ENCODE measurements at places on chromosomes 6 and 20.

- DNase-seq = no peak
Observed at GRCh38 chr6:44339301-44339700, 3.1 kb upstream of the SPATS1 start.

GRCh38 chr6:158825038-158825950 is 6.1 kb upstream of the EZR start:
- no peak for DNase-seq

DNA sequence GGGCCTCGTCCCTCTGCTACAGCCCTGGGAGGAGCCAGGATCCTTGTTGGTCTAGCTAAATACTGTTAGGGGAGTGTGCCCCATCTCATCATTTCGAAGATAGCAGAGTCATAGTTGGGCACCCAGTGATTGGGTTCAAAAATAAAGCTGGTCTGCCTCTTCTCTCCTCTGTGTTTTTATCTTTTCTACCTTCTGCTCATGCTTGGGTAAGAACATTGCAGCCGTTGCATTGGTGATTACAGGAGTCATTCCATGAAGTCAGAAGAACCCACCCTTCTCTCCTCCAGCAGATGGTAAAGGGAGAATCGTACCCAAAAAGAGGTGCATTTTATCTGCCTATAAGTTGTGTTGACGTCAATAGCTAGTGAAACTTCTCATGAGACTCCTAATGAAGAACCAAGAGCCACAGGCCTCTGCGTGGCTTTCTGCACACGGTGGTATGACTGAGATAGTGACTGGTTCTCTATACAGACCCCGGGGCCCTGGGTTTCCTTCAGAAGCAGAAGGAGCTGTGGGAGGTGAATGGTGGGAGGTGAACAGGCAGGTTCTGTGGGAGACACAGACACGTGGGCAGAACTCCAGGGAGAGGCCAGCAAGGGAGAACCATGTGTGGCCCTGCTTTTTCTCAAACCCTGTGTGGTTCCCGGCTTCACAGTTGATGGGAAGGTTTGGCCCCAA is 5.7 kb upstream of the FAM209A start:
- no peak for DNase-seq

DNA sequence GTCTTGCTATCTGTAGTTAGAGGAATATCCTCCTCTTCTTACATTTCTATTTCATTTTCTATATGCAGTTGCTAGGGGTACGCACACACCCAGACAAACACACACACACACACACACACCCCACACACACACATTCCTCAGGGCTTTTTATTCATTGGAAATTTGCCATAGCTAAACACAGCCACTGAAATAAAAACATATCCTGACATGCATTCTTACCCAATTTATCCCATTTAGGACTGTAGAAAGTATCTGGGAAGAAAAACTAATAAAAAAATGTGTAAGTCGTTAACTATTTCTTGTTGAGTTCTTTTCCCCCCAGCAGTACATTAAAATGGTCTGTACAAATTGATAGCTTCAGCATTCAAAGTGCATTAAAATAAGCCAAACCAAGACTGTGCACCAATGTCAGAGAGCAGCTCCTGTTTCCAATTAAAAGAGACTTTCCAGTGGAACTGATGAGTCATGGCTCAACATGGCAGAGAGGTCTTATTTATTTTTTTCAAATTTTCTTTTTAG is 357.9 kb upstream of the AGPAT4 start:
- DNase-seq = no peak

DNA sequence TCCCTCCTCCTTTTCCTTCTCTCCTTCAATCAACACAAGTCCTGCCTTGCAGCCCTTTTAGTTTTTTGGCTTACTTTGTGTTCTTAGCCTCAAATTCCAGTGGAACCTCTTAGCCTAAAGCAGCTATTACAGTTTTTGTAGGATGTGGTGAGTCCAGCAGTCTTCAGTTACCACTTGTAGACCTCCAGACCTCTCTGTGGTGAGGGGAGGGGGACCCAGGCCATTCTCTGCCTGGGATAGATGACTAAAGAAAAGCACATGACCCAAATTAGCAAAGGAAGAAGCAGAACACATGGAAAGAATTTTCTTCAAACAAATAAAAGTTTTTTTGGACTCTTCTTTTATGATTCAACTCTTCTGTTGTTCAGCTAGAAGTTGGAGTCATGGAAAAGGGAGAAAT is 246.5 kb downstream of the HAO1 start:
- no peak for DNase-seq

- peak; percentile 75 for DNase-seq
Observed at GRCh38 chr6:53746442-53747103, 48.2 kb upstream of the LRRC1 start.

DNA sequence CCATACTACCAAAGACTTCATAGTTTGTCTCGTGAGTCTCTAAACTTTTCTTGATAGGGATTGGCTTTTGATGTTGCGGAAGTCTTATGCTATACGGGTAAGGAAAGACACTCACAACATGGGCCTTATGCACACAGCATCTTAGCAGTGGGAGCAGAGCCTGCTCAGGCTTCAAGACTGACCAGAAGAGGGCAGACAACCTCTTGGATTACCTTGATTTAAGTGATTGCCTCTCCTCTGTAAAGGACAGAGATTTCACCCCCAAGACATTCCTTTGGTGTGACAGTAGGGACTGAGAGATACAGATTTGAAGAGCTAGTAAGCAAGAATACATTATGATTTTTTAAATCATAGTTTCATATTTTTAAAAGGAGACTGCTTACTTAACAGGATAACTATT is 71.0 kb upstream of the SAMD3 start:
- DNase-seq = peak; percentile 36

DNA sequence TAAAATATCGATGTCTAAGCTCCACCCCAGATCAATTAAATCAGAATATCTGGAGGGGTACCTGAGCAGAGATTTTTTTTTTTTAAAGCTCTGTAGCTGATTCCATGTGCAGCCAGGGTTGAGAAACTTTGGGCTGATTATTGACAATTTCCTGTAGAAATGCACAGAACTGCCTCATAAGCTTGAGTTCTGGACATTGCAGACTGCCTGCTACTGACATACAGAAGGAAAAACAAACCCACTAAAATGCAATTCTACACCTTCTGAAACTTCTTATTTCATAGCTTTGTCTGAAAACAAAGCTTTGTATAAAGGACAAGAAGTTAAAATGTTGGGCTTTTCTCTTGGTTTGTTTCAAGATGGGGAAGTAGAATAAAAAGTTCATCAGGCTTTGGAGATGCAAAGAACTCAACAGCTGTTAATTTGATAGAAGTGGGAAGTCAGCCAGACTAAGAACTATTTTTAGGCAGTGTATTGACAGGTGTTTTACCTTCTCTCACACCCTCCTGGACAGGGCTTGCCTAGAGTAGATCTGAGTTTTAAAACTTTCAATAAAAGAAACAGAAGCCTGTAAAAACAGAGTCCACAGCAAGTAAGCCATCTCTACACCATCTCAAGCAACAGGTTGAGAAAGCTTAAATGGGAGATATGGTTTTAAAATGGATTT is 147.7 kb downstream of the KCNQ5 start:
- no peak for DNase-seq

GRCh38 chr20:17688965-17689364 is 6.9 kb upstream of the RRBP1 start:
- no peak for DNase-seq

DNA sequence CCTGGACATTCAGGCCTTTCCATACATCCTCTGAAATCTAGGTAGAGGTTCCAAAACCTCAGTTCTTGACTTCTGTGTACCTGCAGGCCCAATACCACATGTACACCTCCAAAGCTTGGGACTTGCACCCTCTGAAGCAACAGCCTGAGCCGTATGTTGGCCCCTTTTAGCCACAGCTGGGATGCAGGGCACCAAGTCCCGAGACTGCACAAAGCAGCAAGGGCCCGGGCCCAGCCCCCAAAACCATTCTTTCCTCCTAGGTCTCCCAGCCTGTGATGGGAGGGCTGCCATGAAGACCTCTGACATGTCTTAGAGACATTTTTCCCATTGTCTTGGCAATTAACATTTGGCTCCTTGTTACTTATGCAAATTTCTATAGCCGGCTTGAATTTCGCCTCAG is 107.4 kb upstream of the FRMD1 start:
- DNase-seq = no peak

DNA sequence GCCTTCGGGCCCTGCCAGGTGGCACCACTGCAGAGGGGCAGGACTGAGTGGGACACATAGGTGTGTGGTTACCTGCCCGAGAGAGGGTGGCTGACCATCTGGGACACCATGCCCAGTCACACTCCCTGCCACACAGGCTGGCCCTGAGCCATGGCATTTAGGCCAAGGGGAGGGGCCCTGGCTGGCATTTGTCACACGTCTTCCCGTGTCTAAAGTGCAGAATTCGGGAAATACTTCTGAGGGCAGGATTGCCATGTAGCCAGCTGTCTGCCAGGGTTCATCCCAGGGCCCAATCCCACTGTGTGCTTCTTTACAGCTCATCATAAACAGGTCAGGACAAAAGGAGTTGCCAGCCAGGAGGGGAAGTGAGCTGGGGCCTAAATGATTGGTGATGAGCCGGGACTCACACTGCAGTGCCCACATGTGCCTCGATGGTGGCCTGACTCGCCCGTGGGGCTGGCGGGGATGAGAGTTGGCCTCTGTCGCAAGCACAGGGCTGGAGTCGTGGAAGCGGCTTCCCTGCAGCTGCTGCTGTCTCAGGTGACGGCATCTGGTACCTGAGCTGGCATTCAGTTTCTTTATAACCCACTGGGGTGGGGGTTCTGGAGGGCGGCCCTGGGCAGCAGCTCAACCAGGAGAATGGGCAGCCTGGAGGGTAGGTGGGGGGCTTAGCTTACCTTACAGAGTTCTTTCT is 5.9 kb upstream of the UNC93A start:
- DNase-seq = no peak

DNA sequence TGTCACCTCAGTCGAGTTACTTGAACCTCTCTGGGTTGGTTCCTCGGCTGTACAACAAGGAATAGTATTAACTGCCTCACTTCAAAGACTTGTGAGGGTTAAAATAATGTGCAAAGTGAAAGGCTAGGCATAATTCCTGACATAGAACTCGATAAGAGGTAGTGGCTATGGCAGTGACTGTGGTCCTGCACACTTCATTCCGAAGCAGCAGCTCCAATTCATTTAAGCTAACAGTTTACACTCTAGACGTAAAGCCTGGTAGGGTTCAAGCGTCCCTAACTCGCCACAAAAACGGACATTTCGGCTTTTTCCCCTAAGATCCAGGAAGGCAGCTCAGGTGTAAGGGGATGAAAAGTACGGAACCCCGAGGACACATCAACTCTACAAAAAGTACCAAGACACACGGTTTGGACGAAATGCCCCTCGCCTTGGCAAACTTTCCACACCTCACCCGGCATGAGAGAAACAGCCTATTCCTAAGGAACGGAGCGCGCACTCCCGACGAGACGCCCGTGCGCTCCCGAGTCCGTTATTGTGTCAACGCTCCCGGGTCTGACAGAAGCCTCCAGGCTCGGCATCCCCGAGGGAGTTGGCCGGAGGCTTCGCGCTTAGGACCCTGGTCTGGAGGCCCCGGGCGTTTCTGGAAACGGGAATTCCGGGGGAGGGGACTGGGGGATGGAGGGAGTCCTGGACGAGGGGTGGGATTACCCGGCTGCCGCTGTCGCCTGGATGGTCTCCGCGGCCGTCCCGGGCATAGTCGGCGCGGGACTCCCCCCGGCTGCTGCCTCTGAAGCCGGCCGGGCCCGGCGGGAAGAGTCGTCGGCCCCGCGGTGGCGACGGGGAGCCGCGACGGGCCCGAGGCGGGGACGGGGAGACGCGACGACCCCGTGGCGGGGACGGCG is 937 bp downstream of the ZNF318 start:
- DNase-seq = peak; percentile 51

GRCh38 chr6:152261179-152261578 is 376.0 kb downstream of the SYNE1 start:
- no peak for DNase-seq
